Activated CD4-positive, alpha-beta T cell treated with anti-CD3 and anti-CD28 coated beads for 4 hours (primary cell): ENCODE measurements at places on chromosomes 16 and 17.

GRCh38 chr16:57401943-57402640 is 2.5 kb upstream of the CCL17 start:
- no peak for DNase-seq

- no peak for DNase-seq
Measured at GRCh38 chr16:57178793-57179212, 7.0 kb downstream of the PSME3IP1 start.

GRCh38 chr16:10600782-10601443 is 20.5 kb upstream of the EMP2 start:
- no peak for DNase-seq

GRCh38 chr16:10625595-10626357 is 45.4 kb upstream of the EMP2 start:
- DNase-seq = no peak

DNA sequence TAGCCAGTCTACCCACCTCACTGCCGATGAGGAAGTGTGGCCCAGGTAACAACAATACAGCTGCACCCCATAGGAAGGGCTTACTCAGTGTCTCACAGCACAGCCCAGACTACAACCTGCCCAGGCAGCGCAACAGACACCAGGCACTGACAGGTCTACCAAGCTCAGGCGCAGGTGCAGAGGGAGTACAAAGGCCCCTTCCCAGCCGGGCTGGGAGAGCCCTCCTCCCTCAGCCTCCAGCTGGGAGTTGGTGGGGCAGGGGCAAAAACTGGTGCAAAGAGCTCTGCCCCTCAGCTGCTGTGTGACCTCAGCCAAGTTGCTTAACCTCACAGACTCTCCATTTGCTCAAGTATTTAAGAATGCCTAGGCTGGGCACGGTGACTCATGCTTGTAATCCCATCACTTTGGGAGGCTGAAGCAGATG is 112.6 kb upstream of the LHX1 start:
- no peak for DNase-seq

GRCh38 chr17:33651686-33652085 is 358.6 kb upstream of the ASIC2 start:
- DNase-seq = no peak

- DNase-seq = no peak
Measured at GRCh38 chr16:48317614-48318315, 67.4 kb downstream of the SIAH1 start.

- DNase-seq = no peak
Measured at GRCh38 chr17:47223007-47223406, 13.9 kb downstream of the MYL4 start.

- no peak for DNase-seq
Measured at GRCh38 chr17:51005768-51006167, 114.9 kb downstream of the SPAG9 start.

GRCh38 chr16:52713740-52714139 is 166.8 kb upstream of the TOX3 start:
- DNase-seq = no peak

DNA sequence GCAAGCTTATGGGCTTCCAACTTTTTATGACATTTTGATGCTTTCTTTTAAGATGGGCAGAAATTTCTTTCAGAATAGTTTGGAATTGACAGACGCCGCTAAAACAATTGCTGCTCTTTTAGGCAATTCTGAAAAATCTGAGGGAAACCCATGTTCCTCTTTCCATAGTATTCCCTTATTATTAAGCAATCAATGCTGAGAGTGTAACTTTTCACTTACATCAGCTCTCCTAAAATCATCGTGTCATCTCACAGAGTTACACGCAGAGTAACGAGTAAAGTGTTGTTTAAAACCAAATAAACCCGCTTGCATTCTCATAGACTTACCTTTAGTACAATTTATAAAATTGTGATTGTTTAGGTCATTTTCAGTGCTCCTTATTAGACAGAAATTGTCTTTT is 150.6 kb downstream of the MAF start:
- no peak for DNase-seq

DNA sequence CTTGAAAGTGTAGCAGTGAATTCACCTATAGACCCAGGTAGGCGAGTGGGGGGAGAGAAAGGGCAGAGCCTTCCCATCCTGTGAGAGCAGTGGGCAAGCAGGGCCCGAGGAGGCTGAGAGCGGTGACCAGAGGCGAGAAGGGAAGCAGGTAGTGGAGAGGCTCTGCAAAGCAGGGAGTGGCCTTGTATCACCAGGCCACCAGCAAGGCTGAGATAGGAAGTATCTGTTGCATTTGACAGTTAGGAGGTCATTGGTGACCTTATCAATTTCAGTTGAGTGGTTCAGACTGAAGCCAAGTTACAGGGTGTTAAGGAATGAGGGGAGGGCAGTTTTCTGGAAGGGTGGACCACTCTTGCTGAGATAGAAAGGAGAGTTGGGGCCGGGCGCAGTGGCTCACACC is 10.7 kb upstream of the HSD3B7 start:
- DNase-seq = no peak

DNA sequence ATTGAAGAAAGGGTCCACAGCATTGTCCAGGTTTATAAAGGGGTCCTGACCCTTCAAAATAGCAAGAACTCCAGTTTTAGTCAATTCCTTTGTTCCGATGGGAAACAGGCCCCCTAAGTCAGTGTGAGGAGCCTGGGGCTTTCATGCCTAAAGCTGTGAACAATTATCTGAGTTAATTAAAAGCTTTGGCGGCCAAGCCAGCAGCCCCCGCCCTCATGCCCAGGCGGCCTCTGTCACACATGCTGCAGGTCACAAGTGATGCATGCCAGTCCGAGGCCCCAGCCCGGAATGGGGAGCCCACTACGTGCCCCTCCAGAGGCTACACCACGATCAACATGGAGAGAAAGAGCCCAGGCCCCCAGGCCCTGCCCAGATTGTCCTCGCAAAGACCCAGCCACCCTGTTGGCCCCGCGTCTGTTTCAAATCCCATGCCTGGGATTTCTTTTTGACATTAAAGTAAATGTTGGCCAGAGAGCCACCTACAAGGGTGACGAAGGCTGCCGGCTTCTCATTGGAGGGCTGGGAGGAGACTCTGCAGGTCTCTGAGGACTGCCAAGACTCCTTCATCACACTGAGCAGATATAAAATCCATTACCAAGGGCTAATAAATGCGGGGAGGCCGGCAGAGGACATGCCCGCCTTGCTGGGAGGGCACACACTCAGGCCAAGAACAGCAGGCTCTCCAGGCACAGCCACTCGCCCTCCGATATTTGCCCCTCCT is 14.5 kb upstream of the PITPNM3 start:
- no peak for DNase-seq

- DNase-seq = no peak
Measured at GRCh38 chr17:159609-160008, 21.8 kb downstream of the DOC2B start.

- DNase-seq = peak; percentile 52
Measured at GRCh38 chr16:12573730-12574383, 229.8 kb downstream of the CPPED1 start.

GRCh38 chr16:72878301-72879269 is 169.3 kb downstream of the ZFHX3 start:
- DNase-seq = no peak

- DNase-seq = no peak
Measured at GRCh38 chr17:39666601-39667261, 1.5 kb upstream of the PNMT start.

- DNase-seq = no peak
Measured at GRCh38 chr17:63928172-63928666, 3.9 kb downstream of the CD79B start.

GRCh38 chr16:84419730-84420129 is 51.4 kb downstream of the ATP2C2 start:
- DNase-seq = no peak

GRCh38 chr17:65246252-65246651 is 109.1 kb downstream of the RGS9 start:
- no peak for DNase-seq

GRCh38 chr16:58661199-58661830 is 23.3 kb downstream of the SLC38A7 start:
- DNase-seq = no peak

DNA sequence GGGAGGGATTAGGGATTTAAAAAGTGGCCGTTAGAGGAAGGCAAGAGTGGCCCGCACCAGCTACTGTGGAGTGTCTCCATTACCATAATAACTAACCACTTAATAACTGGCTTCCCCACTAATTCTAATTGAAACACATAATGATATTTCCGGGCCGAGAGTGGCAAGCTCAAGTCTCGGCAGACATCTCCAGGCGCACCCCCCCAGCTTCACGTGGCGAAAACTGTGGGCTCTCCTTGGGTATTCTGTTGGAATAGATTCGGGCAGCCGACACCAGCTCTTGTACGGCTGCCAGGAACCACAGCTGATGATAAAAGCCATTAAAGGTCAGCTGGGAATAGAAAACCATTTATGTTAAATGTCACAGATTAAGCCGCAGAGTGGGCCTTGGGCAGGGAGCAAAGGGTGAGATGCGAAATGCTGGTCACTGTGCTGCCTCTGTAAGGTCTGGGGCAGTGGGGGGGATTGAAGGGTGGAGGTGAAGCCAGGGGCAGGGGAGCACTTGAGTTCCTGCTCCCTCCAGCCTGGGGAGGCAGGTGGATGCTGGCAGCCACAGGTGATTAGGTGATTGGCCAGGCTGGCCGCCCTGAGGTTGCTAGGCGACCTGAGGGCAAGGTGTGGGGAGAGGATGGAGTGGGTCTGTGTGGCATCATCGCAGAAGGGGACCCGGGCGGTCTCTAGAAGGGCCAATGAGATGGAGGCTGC is 115.6 kb upstream of the SDK2 start:
- DNase-seq = no peak

GRCh38 chr17:9484789-9485188 is 90.8 kb downstream of the STX8 start:
- DNase-seq = no peak

GRCh38 chr17:69466905-69467667 is 52.6 kb downstream of the MAP2K6 start:
- DNase-seq = no peak

DNA sequence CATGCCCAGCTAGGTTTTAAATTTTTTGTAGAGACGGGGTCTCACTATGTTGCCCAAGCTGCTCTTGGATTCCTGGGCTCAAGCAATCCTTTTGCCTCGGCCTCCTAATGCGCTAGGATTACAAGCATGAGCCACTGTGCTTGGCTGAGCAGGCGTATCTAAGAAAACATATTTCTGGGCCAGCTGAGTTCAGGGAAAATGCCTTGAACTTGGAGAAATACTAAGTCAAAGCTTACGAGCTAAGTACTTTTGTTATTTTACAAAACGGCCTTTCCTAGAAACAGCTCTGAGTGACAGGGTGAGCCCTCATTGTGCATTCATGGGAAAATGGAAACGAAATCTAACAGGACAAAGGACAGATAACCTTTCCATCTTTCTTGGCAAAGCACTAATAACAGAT is 24.7 kb downstream of the DNAI2 start:
- DNase-seq = no peak

DNA sequence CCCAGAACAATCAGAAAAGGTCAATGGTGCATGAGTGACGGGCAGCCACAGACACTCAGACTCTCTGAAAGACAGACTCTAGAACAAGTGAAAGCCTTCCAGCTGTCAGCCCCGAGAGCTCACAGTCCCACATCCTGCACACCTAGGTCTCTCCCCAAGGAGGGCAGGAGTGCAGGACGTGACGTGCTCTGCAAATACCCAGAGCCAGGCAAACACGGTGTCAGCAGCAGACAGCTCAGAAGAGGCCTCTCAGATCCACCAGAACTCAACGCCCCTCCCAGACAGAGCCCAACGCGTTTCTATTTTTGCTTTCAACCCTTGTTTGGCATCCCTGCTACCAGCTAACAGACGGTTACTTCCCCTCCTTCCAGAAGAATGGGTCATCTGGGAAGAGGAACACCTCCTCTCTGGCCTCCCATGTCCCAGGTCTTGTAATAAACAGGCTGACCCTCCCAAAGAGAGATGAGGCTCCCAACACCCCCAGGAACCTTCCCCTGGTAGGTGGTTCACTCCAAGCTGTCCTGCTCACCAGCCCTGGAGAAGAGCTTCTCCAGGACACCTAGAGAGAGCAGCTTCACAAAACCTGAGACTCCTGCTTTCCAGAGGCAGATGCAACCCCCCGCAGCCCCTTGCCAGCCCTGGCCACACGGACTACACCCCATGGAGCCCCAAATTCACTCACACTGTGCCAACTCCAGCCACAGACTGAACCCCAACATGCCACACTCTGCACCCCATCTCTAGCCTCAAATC is 7.6 kb downstream of the PITPNM3 start:
- no peak for DNase-seq

GRCh38 chr16:18013863-18014262 is 322.7 kb downstream of the NPIPA8 start:
- no peak for DNase-seq

DNA sequence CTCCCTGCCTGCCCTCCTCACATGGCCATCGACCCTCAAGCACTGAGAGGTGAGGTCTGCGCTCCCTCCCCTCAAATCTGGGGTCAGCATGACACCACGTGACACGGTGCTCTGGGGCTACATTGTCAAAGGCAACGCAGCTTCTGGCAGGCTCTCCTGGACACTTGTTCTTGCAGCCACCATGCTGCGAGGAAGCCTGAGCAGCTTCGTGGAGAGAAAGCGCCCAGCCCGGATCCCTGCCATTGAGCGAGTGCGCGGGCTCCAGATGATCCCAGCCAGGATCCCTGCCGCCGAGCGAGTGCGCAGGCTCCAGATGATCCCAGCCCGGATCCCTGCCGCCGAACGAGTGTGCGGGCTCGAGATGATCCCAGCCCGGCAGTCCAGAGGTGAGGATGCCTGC is 70.9 kb upstream of the METRNL start:
- no peak for DNase-seq

DNA sequence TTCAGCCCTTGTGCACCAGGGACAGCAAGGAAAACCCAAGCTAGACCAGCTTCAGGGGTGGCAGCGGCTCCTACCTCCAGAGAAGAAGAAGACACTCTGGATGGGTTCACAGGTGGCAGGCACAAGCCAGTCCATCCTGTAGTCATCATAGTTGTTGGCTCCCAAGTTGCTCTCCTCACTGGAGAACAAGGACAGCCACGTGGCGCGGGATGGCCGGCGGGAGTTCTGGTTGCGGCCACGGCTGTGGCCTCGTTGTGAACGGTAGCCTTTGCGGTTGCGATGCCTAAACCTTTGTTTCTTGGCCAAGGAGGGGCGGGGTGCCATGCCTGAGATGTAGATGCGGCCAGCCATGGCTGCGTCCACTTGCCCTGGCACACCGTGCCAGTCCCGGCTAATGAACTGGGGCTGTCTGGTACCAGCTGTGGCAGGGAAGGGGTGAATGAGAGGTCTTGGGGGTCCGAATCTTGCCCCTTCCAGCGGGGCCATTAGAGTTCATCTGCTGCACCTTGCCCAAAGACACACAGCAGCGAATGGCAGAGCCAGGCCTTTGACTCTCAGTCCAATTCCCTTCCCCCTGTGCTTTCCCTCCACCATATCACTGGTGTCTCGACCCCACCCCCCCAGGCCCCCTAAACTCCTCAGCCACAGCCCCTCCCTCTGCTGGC is 2.3 kb downstream of the VTN start:
- no peak for DNase-seq

- no peak for DNase-seq
Measured at GRCh38 chr16:17469011-17469740, 1.6 kb downstream of the XYLT1 start.

- DNase-seq = no peak
Measured at GRCh38 chr17:30556374-30557332, 79.4 kb downstream of the GOSR1 start.
